ENCODE measurements at places on chromosomes 12 and 14. TPM values are rescaled to one million over a fixed set of nuclear protein-coding genes. Genes with fewer than 3 reads are reported as not detected.

TMEM132D gene
- total RNA-seq, result not detected

KRT85 gene
- not detected for total RNA-seq

SLCO1C1 gene
- not detected for total RNA-seq

- H3K27ac ChIP-seq, result peak overlapping the region; percentile 34
- no peaks in the 10 kb centered on the region for H3K36me3 ChIP-seq
- peak overlapping the region; percentile 36 for H3K4me3 ChIP-seq
- DNase-seq, result no peak
- peaks cover 9% of the 10 kb centered on the region for H3K27me3 ChIP-seq
These were observed 1.9 kb downstream of the RIMKLB start for GRCh38 chr12:8699714-8700113.

GRCh38 chr12:111221062-111222026 lies 147.6 kb downstream of the PHETA1 start:
- H3K27ac ChIP-seq, result no peak overlapping the region
- DNase-seq, result no peak
- H3K4me1 ChIP-seq, result peaks cover 9% of the 10 kb centered on the region
- H3K36me3 ChIP-seq, result no peaks in the 10 kb centered on the region
- peaks cover 15% of the 10 kb centered on the region for H3K27me3 ChIP-seq
- H3K4me3 ChIP-seq, result no peak overlapping the region

DNA sequence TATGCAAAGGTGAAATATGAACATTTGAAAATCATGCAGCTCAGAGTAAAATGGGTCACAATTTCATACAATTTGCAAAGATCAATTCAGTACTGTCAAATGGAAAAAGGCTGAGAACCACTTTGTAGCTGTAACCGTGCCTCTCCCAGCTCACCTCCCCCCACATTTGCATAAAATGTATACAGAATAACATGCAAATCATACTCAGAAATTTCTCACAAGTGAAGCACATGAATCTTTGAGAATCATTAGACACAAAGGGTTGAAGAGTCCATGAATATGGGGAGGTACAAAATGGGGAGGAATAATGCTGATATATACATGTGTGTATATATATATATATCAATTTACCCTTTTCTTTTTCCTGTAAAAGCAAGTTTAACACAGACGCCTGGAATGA lies 162.1 kb downstream of the APAF1 start:
- peaks cover 14% of the 10 kb centered on the region for H3K27me3 ChIP-seq
- no peaks in the 10 kb centered on the region for H3K4me1 ChIP-seq
- H3K27ac ChIP-seq, result no peak overlapping the region

DNA sequence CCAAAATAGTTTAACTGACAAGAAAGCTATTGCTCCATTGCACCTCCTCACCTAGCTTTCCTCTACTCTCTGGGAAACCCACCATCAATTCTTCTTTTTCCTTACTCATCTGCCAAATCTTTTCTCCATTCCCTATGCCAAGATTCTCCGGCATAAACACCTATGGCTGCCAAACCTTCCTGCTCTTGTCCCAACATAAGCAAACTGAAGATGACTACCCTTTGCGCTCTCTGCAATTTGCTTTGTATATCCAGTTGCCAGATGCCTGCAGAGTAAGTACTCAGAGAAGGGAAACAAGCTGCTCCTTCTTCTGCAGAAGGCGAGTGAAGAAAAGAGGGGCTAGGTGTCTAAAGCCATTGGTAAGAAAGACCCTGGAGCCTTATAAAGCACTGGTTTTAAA lies 11.5 kb downstream of the PTGER2 start:
- H3K4me3 ChIP-seq, result peak overlapping the region; percentile 78
- H3K4me1 ChIP-seq, result peaks cover 73% of the 10 kb centered on the region
- peaks cover 79% of the 10 kb centered on the region for H3K36me3 ChIP-seq
- no peak for DNase-seq

ITGB7 gene
- 420 TPM for total RNA-seq

GPR84 gene
- total RNA-seq, result 0.39 TPM

DNA sequence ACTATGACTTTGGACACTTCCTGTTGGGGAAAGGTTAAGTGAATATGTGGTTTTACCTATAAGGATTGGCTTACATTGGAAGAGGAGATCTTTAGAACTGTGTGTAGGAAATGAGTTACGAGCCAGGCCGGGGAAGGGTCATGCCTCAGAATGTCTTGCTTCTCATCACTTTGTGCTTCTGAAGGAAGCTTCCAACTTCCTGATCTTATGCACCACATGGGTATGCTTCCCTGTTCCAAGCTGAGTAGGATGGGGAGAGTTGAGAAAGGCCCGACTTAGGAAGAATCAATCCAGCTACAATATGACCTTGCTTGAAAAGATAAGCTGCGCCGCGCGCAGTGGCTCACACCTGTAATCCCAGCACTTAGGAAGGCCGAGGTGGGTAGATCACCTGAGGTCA lies 59.9 kb downstream of the STXBP6 start:
- H3K4me3 ChIP-seq, result no peak overlapping the region
- no peak overlapping the region for H3K27ac ChIP-seq
- no peaks in the 10 kb centered on the region for H3K4me1 ChIP-seq
- DNase-seq, result no peak

- H3K27ac ChIP-seq, result no peak overlapping the region
- H3K27me3 ChIP-seq, result peaks cover 8% of the 10 kb centered on the region
- peaks cover 3% of the 10 kb centered on the region for H3K4me1 ChIP-seq
- no peak overlapping the region for H3K4me3 ChIP-seq
- no peak for DNase-seq
These were observed 7.3 kb upstream of the MRPL42 start for GRCh38 chr12:93460003-93460402.

- H3K36me3 ChIP-seq, result no peaks in the 10 kb centered on the region
- no peak overlapping the region for H3K4me3 ChIP-seq
These were observed 47.2 kb downstream of the ARMH4 start for GRCh38 chr14:58104808-58105207.

DNA sequence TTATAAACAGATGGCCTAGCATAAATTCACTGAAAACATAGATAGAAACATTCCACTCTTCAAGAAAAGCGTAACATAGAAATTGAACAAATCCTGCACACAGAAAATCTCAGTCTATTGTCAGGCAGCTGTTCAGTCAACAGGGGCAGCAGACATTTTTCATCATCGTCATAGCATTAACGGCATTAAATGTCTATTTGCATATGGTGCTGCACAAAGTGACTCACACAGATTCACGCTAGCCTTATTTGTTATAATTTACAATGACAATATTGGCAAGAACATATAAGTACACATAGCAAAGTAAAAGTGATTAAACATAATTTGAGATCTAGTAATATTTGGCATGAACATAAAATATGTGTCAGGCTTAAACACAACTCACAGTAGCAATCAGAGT lies 95.7 kb downstream of the CEP128 start:
- no peak overlapping the region for H3K27ac ChIP-seq
- no peaks in the 10 kb centered on the region for H3K36me3 ChIP-seq
- no peak overlapping the region for H3K4me3 ChIP-seq

GRCh38 chr14:68131907-68132306 lies 312.3 kb downstream of the RAD51B start:
- no peaks in the 10 kb centered on the region for H3K36me3 ChIP-seq
- no peak overlapping the region for H3K4me3 ChIP-seq
- no peak overlapping the region for H3K27ac ChIP-seq
